ENCODE measurements at places on chromosomes 5 and 9. TPM values are rescaled to one million over a fixed set of nuclear protein-coding genes. Genes with fewer than 3 reads are reported as not detected.

- no peak for DNase-seq
Observed at GRCh38 chr5:142654578-142655058, 31.3 kb downstream of the FGF1 start.

DNA sequence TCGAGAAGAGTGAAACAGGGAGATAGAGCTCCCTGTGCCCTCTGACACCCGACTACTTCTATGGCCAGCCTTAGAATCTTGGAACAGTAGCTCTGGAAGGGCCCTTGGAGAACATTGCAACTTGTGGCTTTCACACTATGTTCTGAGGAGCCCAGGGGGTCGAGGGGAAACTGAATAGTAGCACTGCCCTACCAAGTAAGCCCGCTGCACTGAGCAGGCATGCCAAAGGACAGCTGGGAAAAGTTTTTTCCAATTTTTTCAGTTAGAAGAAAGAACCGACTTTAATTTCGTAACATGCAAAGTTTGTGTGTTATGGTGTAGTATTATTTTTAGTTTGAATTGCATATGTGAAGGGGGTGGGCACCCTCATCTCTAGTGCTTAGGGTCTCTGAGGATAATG lies 10.9 kb downstream of the SMIM3 start:
- DNase-seq = no peak

DNA sequence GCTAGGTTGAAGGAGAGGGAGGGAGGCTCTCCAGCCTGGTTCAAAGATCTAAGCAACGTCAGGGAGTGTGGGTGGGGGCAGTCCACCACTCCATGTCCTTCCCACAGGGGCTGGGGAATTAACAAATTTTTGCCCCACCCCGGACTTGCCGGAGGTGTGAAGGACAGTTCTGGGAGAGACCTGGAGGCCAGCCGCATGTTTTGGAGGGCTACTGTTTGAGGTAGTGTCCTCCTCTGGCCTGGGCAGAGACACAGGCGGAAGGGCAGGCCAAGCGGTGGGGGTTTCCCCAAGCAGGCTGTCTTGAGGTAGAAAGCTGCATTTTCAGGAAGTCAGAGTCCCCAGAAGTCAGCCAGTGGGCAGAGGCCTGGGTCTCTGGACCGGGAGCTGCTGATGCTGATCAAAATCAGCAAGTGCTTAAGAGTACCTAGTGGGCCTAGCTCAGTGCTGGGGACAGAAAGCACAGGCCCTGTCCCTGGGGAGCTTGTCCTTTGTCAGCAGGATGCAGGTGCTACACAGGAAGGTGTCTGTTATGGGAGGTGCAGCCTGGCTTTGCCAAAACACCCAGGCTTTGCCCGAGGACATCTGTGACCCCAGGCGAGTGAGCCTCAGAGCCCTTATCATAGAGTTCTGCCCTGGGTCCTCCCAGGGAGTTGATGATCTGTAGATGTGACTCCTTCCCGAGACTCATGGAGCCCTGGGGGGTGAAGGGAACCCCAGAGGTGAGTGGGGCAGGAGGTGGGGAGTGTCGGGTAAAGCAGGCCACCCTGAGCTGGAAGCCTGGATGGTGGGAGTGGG lies 18.5 kb downstream of the JADE2 start:
- DNase-seq = no peak

GRCh38 chr5:135092476-135092875 lies 58.4 kb upstream of the PITX1 start:
- no peak for DNase-seq

FCN1 gene
- total RNA-seq = 0.46 TPM

CNTNAP3 gene
- 1.0 TPM for total RNA-seq

CARD6 gene
- 1.7 TPM for total RNA-seq

SLC6A18 gene
- 0.89 TPM for total RNA-seq

GDA gene
- total RNA-seq = 28.7 TPM

FIBCD1 gene
- 7.3 TPM for total RNA-seq

Data from mucosa of descending colon (tissue), 3 donors.